Cerebellar nuclear complex (tissue), 1 donor: ENCODE measurements at places on chromosomes 4 and X.

- DNase-seq, result no peak
Observed at GRCh38 chr4:101347267-101347556, at the start of gene PPP3CA. PPP3CA (minus strand) TSS chr4:101347526.

- no peak for DNase-seq
Observed at GRCh38 chrX:71533851-71534561, 1.1 kb downstream of the OGT start.

DNA sequence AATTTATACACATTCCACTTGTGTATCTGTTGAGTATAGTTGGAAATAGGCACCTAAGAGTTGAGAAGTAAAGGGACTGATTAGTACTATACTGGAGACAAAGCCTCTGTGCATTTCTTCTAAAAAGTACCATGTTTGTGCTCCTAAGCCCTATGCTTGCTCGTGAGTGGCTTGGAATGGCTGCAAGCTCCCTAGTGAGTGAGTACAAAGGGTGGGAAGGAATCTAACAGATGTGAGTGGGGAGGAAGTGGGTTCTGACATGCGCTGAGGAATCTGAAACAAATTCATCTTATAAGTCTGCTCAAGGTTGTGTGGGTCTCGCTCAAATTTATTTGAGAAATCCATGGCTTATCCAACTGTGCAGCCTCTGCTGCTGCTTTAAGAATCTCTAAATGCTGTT is 13.3 kb downstream of the SPCS3 start:
- no peak for DNase-seq

DNA sequence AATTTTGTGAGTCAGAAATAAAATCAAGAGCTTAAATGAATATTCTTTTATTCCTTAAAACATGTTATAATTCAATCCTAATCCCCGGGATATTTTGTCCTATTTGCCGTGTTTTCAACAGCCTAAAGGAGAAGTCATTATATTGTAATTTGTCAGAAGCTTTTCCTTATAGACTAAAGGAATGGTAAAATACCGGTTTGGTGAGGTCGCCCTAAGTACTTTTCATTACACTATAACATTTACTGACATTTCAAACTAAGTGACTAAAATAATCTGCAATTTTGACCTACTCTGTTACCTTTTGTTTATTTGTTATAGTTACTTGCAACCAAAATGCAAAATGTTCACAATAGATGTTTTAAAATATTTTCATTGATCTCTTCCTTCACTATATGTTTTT is 8.8 kb downstream of the DCLK2 start:
- DNase-seq, result no peak

DNA sequence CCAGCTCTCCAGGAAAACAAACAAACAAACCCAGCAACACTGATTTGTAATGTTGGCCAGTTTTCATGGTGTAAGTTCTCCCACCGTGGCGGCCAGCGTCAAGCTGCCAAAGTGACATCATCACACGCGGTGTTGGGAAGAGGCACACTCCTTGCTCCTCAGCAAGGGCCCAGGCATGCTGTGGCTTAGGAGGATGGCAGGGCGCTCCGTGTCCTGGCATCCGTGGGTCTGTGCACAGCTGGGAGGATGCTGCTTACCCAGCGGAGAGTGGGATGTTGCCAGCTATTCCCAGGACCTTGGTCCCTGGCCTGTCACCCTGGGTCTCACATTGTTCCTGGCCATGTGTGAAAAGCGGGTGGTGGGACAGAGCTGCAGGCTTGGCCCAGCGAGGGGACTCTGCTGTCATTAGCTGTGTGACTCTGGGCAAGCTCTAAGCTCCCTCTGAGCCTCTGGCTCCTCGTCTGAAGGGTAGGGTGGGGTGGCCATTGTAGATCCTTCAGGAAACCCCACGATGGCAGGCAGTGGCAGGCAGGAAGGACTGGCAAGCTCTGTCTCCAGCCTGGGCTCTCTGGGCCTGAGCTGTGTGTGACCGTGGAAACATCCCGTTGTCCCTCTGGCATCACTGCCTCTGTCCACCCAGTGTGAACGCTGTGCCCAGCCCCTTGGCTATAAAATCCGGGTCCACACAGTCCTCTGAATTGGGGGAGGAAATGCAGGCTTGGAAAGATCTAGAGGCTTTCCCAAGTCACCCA is 10.8 kb downstream of the PSAPL1 start:
- DNase-seq, result no peak

DNA sequence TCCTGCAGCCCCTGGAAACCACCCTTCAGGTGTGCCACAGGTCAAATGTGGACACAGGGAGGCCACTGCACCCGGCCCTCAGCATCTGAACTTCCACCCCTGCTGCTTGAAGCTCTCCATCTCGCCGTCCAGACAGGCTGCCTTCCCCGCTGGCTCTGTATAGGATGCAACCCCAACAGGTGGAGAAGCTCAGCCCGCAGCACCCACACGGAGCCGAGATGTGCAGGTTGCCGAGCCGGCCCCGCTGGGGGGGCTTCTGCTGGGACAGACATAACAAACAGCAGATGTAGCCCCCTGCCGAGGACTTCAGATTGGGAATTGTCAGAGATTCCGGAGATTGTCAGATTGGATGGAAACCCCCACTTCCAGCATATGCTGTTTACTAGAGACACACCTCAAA is 20.5 kb downstream of the TMEM187 start:
- peak; percentile 25 for DNase-seq

DNA sequence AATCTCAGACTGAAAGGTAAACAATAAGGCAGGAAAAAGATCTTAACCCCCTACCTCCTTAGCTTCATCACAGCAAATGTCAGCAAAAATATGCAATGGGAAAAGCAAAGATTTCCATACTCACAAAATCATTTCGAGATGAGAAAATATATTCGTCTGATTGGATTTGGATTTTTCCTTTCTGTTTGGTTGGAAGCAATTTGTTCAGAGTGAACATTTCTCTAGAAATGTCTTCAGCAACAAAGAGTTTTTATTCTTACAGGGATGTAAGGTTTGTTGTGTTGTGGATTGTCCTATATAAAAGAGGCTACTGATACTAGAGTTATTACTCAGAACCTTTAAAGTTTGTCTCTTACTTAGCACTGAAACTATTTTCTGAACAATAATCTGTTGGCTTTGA is 23.8 kb downstream of the GRIA2 start:
- DNase-seq, result no peak

GRCh38 chr4:139300431-139301112 is 733 bp upstream of the NAA15 start:
- DNase-seq, result no peak

DNA sequence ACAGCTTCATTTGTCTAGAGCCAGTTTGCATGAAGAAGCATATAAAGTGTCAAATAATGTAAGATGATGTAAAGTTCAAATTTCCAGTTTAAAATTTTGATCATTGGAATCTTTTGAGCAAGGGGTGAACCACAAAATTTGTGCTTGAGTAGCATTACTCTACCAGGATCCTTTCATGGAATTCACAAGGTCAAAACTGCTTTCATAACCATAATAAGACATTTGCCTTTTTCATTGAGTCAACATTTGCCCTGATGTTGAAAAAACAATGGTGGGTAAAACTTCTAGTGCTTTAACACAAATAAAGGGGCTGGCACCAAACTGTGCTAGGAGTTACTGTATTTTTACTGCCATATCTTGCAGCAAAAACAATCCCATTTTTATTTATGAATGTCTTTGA is 142.2 kb downstream of the GLRA3 start:
- DNase-seq, result no peak

DNA sequence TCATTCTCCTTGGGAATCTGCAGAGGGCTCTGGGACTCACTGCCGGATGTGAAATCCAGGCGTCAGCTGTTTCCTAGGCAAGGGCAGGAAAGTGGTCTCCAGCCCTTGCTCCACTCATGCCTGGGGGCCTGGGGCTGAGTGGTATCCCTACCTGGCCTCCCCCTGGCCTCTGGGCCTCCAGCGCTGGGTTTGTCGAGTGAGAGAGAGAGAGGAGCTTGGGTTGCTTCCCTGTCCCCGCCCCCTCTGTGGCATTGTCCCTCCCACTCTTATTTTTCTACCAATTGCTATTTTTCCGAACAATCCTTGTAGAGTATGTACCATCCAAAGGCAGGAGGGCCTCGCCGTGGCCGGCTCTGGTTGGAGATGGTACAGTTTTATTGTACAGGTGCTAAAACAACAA is 53.1 kb downstream of the ELF4 start:
- no peak for DNase-seq

GRCh38 chr4:48939785-48940184 is 33.2 kb upstream of the OCIAD2 start:
- DNase-seq, result no peak

- DNase-seq, result no peak
Observed at GRCh38 chrX:148416931-148417330, 83.5 kb upstream of the AFF2 start.

GRCh38 chrX:121169099-121170035 is 122.0 kb downstream of the GLUD2 start:
- no peak for DNase-seq

- DNase-seq, result no peak
Observed at GRCh38 chrX:114798907-114799306, 215.0 kb downstream of the HTR2C start.

DNA sequence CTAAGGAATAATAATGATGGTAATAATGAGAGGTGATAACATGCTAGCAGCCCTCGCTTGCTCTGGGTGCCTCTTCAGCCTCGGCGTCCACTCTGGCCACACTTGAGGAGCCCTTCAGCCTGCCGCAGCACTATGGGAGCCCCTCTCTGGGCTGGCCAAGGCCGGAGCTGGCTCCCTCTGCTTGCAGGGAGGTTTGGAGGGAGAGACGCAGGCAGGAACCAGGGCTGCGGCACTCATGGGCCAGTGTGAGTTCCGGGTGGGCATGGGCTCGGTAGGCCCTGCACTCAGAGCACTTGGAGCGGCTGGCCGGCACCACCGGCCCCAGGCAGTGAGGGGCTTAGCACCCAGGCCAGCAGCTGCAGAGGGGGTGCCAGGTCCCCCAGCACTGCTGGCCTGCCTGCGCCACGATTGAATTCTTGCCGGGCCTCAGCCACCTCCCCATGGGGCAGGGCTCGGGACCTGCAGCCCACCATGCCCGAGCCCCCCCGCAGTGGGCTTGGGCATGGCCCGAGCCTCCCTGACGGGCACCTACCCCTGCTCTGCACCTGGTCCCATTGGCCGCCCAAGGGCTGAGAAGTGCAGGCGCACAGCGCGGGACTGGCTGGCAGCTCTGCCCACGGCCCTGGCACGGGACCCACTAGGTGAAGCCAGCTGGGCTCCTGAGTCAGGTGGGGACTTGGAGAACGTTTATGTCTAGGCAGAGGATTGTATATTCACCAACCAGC is 7.1 kb upstream of the ADH1C start:
- DNase-seq, result no peak

DNA sequence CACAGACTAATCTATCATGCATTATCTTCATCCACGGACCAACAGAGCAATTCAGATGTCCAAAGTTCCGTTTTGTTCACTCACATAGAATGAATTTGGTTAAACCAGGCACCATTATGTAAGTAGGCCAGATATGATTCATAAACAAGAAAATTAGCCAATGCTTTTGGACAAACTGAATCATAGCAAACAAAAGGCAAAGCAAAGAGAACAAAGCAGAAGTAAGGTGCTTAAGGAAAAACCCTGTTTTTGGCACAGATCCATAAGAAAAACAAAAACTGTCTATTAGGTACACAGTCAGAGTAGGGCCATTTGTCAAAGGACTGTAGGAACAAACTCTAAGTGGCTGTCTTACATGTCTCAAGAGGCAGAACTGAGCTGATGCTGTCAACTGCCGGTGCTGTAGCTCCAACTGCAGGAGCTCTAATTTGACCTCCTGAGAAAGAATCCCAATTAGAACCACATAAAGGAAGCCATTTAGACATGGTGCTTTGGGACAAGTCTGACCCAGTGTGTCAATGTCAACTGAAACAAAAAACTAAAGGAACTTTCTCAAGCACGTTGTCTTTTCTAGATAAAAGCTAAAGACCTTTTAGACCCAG is 146.7 kb downstream of the COL25A1 start:
- DNase-seq, result no peak

- DNase-seq, result no peak
Observed at GRCh38 chrX:119036107-119037029, 36.4 kb upstream of the CT47C1 start.

DNA sequence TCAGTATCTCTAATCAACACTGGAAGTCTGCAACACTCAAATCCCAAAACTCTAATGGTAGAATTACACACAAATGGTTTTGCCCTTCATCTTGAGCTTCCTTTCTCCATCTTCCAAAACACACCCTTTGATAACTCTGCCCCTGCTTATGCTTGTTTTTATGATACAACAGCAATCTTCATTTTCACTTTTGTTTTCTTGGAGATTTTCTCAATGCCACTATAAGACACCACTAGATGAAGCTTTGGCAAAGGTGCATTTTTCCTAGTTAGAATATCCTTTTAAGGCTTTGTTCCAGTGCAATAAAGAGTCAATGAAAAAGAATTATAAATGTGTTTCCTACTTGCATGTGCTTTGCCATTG is 472.4 kb upstream of the NWD2 start:
- DNase-seq, result no peak

DNA sequence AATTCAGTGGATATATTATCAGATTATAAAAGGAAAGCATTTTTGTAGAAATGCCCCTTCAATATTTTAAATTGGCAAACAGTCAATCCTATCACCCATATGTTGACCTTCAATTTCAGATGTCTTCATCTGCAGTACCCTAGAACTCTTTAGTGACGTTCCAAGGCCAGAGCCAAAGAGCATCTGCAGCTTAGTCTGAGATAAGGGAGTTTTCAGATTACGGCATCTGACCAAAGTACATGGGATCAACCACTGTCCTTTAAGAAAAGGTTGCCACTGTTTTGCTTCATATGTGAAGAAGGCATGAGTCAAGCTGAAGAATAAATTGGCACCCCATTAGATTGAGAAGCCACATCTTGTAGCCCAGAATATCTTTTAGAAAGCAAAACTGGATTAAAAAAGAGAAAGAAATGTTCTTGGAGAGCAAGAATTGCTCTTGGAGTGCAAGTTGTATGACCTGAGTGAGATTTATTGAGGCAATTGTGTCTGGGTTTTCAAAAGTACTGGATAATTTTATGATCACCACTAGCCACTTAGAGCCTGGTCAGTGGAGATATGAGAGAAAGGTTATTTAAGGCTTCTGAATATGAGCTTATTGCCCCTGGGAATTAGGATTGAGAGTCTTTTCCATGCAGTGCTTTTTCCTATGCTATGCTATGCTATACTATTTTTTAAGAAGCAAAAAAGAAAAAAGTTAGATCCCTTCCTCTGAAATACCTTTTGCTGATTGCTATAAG is 251.9 kb upstream of the NR3C2 start:
- DNase-seq, result no peak

- no peak for DNase-seq
Observed at GRCh38 chr4:147717878-147718277, 14.0 kb upstream of the ARHGAP10 start.

- no peak for DNase-seq
Observed at GRCh38 chr4:76203541-76203940, 10.1 kb downstream of the SCARB2 start.

DNA sequence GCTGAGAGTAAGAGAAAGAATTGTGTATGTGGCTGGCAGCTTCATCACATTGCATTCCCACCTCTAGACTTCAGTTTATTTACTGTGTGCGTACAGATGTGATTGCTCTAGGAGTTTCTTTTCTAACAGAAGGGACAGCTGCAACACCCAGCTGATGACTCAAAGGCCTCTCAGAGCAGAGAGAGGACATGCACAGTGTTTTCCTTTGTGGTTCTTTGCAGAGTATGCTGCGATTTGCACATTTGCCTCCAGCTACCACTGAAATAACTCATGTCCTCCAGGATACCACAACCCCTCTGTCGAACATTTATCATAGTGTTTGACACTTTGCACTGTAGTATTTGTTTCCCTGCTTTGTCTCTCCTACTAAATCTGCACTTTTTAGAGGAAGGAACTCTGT is 294.1 kb downstream of the STIM2 start:
- no peak for DNase-seq
